ENCODE measurements at places on chromosomes 4 and X.

DNA sequence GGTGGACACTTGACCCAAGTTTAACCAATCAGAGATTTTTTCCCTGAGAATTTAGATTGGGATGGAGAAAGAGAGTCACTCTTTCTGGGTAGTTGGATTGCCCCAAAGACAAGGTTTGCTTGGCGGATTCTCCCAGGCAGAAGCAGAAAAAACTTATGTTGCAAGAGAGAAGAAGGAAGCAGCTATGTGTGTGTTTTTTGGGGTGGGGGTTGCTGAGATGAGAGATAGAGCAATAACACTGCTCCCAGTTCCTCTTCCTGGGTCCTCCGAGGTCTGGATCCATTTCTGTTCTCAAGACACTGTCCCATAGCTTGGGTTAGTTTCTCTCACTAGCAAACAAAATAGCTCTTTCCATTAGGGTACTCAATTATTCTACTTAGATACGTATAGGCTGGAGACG, 222.1 kb downstream of the STIM2 start:
- no peak for DNase-seq

GRCh38 chr4:139042981-139043460, 27.4 kb downstream of the NOCT start:
- no peak for DNase-seq

DNA sequence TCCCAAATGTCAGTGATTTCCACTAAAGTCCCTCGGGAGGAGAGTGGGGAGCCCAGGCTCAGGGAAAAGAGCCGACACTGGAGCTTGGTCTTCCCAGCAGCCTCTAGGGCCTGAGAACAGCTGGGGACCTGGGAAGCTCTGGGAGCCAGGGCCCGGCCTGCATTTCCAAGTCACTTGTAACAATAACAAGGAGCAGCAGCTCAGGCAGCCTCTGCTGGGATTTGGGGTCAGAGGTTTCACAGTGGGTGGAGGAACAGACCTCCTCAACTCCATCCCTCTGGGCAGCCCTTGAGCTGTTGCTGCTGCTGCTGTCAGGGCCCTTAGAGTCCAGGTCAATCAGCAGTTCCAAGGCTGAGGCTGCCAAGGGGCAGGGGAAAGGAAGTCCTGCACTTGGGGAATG, 11.1 kb downstream of the STARD8 start:
- no peak for DNase-seq

DNA sequence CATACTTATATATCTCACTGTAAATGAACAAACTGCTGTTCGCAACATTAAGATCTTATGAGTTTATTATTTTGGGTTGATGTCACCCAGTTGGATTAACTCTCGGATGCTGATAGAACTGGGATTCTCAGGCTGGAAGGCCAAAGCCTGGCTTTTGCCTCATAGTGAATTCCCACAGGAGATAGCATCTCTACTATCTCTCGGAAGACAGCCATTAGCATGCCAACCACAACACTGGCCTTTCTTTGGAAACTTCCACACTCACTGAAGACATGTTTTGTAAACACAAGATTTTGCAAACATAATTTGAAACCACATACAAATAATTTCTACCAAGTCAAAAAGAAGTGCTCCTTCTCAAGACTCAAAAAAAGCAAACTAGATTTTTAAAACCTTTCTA, 4.5 kb upstream of the ATP6AP2 start:
- no peak for DNase-seq

DNA sequence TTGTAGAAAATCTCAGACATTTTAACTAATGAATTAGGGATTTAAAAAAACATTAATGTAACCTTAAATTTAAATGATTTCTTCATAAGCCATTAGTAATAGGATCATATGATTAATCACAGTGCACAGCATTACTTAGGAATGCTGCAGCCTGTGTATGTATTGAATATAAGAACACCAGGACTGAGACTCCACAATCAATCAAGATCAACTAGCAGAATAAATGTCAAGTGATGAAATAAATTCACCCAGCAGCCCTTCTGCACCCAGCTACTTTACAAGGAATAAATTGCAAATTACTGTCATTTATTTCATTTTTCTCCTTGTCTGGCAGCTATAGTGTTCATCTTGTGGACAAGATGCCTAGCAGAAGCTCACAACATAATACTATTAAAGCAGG, 46.5 kb downstream of the NEIL3 start:
- peak; percentile 38 for DNase-seq

- peak; percentile 20 for DNase-seq
Measured at GRCh38 chr4:123121241-123121907, 199.0 kb upstream of the NUDT6 start.
